ENCODE measurements at places on chromosomes 1 and 21.

DNA sequence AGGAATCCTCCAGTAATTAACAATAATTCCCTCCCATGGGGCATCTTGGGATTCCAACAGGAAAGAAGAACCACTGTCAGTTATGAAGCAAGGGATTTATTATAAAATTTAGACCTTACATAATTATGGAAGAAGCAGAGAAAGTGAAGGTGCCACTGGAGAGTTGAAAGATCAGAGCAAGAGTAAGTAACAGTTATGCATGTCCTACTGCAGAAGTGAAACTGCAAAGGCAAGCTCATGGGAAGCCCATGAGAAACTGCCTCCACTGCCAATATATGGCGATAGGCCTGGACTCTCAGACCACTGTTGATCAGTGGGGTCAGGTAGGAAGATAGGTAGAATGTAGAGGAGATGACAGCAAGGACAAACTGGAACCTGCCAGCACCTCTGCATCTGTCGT lies 123.6 kb upstream of the ZNF648 start:
- DNase-seq = no peak

DNA sequence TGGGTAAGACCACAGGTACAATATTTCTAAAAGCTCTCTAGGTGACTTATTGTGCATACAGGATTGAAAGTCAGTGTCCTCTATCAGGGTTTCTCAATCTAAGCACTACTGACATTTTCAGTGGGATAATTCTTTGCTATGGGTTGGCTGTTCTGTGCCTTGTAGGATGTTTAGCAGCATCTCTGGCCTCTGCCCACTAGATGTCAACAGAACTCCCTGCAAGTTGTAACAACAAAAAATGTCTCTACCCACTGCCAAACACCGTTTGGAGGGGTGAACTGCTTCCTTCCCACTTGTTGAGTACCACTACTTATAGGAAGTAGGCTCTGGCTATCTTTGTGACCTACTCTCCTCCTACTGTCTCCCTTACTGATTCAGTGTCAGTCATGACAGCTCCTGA lies 90.1 kb upstream of the ZRANB2 start:
- DNase-seq = no peak

GRCh38 chr1:236997361-236997760 lies 6.9 kb downstream of the MT1HL1 start:
- no peak for DNase-seq

DNA sequence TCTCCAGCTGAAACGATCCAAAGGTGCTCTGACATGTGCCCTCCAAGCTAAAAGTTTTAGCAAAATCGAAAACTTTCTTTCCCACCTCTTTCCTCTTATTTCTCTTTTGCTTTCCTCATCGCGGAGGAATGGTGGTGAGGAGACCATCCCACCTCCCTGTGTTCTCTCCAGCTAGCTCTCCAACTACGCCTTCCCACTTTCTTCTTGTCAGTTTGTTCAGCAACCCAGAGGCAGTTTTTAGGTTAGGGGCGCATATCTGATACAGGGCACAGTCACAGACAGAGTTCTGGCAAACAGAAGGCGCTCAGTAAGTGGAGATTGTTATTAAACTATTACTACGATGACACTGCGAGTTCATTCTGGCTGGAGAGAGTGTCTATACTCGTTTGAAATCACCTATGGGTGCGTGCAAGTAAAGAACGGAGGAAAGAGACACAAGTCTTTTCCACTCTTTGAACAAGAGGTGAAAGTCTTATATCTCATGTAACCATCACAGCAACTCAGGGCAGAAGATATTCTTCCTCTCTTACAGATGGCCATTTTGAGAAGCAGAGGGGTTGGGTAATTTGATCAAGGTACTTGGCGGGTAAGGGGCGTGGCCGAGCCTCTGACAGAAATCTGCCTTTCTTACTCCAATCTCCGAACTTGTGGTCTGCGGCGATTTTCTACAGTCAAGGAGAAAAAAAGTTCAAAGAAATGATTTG lies 13.9 kb downstream of the HLX start:
- DNase-seq = no peak

- DNase-seq = no peak
Measured at GRCh38 chr1:169305948-169306347, 61.6 kb downstream of the NME7 start.

- no peak for DNase-seq
Measured at GRCh38 chr1:94100785-94101612, 19.9 kb downstream of the ABCA4 start.

DNA sequence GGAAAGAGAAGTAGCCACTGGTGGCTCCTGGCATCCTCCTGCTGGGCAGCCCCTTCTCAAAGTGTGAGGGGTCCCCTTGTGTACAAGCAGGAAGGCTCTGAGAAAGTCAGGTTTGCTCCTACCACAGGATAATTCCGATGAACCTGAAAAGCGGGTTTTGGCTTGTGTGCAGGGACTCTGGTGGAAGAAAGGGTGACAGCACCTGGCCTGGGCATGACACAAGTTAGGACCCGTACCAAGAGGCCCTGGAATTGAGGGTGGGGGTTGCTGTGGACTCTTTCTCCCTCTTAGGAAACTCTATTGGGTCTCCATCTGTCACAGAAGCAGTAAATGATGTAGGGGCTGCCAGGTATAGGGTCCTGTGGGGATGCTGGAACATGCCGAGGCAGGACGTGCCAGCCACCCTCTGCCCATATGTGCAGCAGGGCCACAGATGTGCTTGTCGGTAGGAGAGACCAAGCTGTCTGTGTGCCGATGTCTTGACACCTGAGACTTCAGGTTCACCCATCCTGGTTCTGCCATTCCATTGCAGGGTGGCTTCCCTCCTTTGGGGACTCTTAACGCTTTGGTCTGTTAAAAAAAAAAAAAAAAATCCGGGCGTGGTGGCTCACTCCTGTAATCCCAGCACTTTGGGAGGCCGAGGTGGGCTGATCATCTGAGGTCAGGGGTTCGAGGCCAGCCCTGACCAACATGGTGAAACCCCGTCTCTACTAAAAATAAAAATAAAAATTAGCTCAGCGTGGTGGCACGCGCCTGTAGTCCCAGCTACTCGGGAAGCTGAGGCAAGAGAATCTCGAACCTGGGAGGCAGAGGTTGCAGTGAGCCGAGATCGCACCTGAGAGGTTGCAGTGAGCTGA lies 9.8 kb downstream of the C1orf35 start:
- no peak for DNase-seq

DNA sequence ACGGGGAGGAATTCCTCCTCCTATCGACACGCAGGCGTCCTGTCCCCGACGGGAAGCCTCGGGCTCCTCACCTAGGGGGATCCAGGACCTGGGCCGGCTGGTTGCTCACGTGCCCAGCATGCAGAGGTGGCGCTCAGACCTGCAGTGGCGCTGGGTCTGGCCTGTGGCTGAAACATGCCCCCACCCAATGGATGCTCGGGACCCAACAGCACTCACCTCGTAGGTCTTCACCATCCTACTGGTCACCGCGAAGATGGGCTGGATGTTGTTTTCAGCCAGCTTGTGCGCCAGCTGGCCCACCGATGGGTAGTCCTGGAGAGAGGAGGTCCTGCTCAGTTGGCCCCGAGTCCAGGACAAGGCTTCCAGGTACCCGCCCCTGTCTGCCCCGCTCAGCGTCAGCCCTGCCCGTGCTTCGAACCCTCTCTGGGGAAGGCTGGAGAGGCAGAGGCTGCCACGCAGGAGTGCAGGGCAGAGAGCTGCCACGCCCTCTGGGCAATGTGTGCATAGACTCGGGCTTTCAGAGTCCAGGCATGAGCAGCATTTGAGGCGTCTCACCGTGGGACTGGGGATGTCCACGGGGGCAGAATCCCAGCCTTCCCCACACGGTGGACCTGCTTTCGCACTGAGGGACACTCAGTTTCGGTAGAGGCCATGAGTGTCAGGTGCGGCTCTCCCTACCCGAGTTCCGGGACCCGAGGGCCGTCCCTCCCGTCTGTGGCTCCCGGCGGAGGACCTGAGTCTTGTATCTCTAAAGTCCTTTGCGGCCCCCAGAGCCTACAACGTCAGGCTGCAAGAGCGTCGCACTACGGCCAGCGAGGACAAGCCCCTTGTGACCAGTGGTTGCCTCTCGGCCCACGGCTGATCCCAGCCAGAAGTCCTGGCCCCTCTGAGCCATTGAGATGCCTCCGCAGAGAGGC lies 21.6 kb downstream of the ITGB2 start:
- DNase-seq = no peak

- no peak for DNase-seq
Measured at GRCh38 chr1:182586380-182586779, 2.7 kb downstream of the RNASEL start.

- DNase-seq = no peak
Measured at GRCh38 chr1:231694075-231694431, 67.5 kb downstream of the DISC1 start.

- DNase-seq = no peak
Measured at GRCh38 chr1:221696027-221696426, 45.9 kb downstream of the DUSP10 start.

DNA sequence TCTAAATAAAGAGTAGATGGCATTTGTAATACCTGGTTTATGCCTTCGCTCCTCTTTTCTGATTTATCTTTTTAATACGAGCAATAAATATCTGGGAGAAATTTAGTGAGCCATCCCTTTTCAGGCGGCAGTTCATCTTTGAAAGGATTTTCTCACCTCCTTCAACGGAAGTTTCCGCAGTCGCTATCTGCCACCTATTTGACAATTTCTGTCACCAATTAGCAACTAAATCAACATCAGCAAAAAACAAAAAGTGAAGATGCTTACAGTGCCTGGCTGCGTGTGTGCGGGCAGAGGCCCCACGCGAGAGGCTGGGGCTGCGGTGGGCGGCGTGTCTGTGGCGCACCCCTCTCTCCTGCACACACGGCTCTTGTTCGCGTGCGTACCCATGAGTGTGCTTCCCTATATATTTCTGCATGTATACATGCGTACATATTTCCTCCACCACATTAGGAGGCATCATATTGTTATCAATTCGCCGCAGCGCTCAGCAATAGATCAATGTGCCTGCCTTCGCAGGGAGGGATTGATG lies 117.3 kb upstream of the BARHL2 start:
- DNase-seq = no peak

DNA sequence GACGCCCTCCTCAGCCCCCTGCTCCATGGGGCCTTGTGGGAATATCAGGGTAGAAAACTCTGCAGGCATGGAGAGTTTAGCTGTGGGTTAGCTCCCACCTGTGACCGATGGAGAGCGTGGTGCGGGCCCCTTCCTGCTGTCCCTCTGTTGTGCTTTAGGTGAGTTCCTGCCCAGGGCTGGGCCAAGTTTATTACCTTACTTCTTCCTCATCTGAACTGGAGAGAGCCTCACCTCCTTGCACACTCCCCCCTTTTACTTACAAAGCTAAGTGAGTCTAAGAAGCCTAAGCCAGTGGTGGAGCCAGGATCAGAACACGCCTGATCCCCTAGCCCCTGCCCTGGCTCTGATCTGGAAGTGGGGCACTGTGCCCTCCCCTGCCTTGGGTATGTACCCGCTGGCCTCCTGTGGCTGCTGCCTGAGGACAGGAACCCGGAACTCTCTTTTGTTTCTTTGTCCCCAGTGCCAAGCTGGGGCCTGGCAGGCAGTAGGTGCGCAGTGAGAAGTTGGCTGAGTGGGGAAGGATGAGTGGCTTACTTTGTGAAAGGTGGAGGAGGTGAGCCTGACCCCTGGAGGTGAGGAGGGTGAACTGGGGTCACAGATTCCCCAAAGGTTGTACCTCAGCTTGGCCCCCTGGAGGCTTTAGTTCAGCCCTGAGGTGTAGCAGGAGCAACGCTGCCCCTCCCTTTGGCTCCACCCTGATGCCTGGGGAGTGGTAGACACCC lies 32.9 kb downstream of the ARHGEF10L start:
- no peak for DNase-seq

DNA sequence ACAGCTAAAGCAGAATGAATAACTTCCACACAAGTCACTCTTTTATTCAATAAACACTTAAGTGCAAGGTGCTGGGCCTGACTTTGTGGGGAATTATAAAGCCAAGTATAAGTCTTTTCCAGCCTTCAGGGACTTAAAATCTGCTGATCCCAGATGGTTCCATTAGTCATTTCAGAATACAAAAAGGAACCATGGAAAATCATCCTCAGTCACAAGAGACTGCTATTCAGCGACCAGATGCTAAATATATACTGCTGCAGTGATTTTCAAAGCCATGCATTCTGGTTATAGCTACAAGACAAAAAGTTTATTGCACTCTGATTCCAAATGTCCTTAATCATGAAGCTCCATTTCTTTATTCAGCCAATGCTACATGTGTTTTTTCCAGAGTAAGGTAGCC lies 25.7 kb downstream of the GLMN start:
- DNase-seq = no peak
